ENCODE measurements at places on chromosomes 2 and 18.

DNA sequence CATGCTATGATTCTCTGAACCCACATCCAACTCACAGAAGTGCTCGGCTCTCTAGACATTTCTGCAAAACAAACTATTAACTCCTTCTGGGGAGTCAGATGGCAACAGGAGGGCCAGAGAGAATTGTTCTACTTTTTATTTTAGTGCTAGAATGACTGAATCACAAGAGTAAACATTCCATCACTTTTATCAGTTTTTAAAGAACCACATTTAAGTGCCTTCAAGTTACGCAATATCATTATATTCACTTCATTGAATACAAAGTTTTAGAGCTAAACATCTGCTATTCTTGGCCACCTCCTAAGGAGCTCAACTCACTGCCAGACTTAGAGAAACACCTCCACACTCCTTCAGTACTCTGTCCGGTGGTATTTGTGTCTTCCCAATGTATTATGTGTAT, 22.4 kb downstream of the B4GALT6 start:
- no peak for DNase-seq

DNA sequence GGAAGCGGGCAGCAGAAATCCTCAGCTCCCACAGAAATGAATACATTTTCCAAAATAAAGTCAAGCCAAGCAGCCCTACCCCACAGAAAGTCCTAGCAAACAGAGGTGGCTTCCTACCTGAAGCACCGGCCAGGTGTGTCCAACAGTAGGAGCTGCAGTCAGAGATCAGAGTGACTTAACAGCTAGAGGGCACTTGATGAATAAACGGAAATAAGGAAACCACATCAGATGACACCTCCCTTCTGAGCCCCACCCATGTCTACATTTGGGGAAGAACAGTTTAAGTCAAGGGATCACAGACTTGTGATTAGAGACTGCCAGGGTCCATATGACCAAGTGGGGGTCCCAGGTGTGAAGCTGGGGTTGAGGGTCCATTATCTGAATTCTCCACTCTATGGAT, at the start of gene CXCR1:
Gene CXCR1 (minus strand): TSS at position 172 of the 400 bp plus-strand sequence. CDS start 1,751 bp downstream, outside the sequence.
- no peak for DNase-seq

GRCh38 chr2:227545990-227546389, 52.7 kb upstream of the SCYGR2 start:
- DNase-seq = no peak

- DNase-seq = no peak
These were observed 677.5 kb downstream of the NYAP2 start for GRCh38 chr2:226077031-226077430.

DNA sequence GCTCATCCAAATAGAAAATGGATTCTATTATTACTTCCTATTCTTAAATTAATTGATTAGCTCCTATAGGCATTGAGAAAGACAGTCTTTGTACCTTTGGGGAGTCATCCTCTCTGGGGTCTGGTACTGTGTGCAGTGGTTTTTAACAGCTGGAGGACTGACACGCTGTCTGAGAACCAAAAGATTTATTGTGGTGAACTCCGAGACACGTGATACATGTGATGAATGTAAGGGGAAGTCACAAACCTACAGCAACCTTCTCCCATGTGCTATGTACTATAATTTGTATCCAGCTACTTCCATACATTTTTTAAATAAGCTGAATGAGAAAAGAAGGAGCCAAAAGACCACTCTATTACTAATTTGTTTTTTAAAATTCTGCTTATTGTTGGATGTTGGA, 133.7 kb downstream of the GALNT3 start:
- DNase-seq = no peak

DNA sequence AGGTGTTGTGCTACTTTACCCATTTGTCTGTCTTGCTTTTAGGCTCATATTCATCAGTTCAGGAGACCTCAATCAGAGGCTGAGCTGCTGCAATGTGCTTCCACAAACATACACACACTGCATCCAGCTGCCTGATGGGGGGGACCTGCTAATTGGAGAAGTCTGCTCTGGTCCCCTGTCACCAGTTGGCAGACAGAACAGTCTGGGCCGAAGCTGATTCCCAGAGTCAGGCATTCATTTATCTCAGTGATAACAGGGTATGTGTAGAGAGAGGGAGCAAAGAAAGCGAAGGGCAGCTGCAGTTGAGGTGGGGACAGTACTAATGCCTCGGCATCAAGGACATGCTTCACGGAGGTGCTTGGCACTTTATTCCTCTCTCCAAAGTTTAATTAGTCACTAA, 584.3 kb upstream of the PIK3C3 start:
- DNase-seq = no peak

DNA sequence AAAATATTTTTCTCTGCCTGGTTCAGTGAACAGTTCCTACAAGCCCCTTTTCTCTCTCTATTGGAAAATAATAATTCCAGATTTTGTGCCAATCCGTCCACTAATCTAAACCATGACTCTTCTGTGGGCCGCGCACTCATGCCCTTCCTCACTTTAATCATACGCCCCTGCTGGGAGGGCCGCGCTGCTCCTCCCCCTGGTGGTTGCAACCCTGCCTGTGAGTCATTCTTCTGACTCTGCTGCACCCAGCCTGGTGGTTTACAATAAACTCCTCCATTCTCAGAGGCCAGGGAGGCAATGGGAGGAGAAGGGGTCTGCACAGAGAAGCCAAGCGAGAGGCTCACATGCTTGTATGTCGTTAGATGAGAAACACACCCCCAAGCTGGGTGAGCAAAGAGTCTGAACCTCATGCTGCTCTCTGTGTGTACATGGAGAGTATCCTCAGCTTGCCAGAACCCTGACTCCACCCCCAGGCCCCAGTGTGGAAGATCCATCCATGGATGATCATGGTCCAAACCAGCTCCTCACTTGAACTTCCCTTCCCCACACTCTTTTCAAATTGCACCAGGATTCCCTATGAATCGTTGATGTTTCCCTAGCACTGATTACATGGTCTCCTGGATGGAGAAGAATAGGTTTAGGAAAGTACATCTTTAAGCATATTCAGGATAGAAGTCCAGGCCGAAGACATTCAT, 228.9 kb downstream of the ANKRD30B start:
- no peak for DNase-seq

- no peak for DNase-seq
These were observed 44.5 kb upstream of the FAM237A start for GRCh38 chr2:206597717-206598218.

- no peak for DNase-seq
These were observed 6.6 kb downstream of the EMX1 start for GRCh38 chr2:72923833-72924352.

- DNase-seq = no peak
These were observed 39.2 kb downstream of the CCDC138 start for GRCh38 chr2:108825736-108826135.

- DNase-seq = no peak
These were observed 5.1 kb upstream of the SMAD7 start for GRCh38 chr18:48955830-48956261.

- DNase-seq = no peak
These were observed 92.9 kb downstream of the ACKR3 start for GRCh38 chr2:236662231-236663185.

DNA sequence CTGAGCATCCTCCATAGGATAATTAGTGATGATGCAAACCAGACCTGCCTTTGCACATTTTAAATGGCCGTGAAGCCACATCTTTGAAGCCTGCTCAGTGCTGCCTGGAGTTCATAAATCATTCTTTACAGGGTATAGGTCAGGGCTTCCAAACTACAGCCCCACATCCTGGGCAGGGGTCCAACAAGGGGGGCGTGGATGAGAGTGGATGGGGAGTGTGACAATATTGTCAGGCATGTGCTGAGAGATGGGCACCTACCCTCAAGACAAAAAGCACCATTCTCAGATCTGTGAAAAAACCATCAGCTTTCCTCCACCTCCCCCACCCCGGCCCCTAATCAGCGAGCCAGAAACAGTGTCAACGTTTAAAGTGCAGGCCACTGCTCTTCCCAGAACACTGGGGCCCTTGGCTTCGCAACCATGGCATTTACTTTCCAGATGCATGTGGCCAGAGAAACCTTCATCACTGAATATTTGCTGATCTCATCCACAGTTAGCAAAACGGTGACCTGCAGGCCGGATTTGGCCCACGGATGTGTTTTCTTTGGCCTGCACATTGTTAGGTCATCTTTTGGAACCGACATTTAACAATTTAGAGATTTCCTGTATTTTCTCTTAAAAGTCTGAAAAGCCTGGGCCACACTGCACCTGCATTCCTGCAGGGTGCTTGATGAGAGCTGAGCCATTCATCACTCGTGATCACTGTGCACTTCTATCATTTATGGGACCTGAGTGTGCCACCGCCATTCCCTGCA, 130.7 kb downstream of the ANKRD44 start:
- no peak for DNase-seq

DNA sequence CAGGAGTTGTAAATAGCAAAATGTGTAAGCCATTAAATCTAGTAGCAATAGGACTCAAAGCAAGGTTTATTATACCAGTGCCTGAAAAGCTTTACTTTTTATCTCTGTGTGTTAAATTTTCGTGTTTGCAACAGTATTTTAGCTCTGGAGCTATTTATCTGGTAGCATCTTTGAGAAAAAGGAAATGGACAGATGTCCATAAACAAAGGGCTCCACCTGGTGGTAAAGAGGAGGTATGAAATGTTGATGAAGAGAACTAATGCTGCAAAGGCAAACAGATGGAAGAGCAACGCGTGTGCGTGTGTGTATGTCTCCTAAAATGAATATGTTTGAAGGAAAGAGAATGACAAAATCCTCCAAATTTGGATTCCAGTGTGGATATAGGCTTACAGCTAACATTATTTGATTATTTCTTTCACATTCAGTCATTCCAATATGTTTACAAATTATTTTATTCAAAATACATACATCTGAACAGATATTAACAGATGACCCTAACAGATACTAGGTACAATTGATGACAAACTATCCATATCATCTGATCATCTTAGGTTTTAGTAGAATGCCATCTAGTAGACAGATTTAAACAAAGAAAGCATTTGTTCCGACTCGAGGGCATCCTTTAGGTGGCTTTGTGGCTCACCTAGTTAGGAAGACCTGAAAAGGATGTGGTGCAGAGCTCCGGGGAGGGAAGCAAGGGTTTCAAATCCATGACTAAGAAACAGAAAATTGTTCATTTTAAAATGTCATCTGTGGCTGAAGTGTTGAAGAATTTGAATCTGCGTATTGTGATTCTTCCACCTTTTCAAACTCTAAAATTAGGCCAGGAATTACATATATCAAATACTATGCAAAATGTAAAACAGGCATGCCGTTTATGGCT, 383.3 kb downstream of the MTX2 start:
- peak; percentile 28 for DNase-seq

DNA sequence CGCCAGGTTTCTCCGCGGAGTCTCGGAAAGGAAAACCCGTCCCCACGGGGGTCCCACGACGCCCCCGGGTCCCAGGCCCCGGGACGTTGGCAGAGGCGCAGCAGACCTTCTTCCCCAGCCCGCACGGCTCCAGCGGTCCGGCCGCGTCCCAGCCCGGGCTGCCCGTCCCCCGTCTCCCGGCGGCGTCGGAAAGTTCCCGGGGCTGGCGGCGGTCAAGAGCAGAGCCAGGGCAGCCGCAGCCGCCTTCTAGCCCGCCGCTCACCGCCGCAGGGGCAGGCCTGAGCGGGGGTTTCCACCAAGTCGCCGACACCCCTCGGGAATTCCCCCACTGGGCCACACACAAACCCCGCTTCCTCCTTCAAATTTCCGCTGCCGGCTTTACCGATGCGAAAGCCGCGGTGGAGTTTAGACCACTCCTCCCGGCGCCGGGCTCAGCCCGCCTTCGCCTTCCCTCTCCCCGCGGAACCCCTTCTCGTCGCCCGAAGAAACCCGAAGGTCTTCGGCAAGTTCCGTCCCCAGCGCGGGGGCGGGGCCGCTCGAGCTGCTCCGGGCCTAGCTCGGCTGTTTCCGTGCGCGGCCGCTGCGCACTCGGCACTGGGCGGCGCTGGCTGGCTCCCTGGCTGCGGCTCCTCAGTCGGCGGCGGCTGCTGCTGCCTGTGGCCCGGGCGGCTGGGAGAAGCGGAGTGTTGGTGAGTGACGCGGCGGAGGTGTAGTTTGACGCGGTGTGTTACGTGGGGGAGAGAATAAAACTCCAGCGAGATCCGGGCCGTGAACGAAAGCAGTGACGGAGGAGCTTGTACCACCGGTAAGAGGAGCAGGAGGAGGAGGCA, at the start of gene CREB1:
Gene CREB1 (plus strand): TSS at position 633 of the 830 bp plus-strand sequence. CDS start 25,674 bp downstream, outside the sequence.
- DNase-seq = peak; percentile 51

GRCh38 chr2:173157676-173158293, 82.1 kb downstream of the MAP3K20 start:
- no peak for DNase-seq

GRCh38 chr2:217055624-217056023, 195.8 kb upstream of the TNP1 start:
- DNase-seq = no peak

GRCh38 chr2:208413931-208414330, 7.3 kb downstream of the PTH2R start:
- no peak for DNase-seq

All from NCI-H187 treated with DMSO at 0.1 percent for 48 hours (cell line).